Stimulated activated CD8-positive, alpha-beta memory T cell treated with anti-CD3 and anti-CD28 coated beads, Interleukin-12 subunit alpha, Interleukin-12 subunit beta, amount 100 ng/mL, for 1 hour (primary cell): ENCODE measurements at places on chromosomes 2 and 18.

- no peak for DNase-seq
These were observed 102.3 kb downstream of the TCF4 start for GRCh38 chr18:55485666-55486065.

- DNase-seq = no peak
These were observed 130.6 kb upstream of the DNAJC10 start for GRCh38 chr2:182585430-182585829.

DNA sequence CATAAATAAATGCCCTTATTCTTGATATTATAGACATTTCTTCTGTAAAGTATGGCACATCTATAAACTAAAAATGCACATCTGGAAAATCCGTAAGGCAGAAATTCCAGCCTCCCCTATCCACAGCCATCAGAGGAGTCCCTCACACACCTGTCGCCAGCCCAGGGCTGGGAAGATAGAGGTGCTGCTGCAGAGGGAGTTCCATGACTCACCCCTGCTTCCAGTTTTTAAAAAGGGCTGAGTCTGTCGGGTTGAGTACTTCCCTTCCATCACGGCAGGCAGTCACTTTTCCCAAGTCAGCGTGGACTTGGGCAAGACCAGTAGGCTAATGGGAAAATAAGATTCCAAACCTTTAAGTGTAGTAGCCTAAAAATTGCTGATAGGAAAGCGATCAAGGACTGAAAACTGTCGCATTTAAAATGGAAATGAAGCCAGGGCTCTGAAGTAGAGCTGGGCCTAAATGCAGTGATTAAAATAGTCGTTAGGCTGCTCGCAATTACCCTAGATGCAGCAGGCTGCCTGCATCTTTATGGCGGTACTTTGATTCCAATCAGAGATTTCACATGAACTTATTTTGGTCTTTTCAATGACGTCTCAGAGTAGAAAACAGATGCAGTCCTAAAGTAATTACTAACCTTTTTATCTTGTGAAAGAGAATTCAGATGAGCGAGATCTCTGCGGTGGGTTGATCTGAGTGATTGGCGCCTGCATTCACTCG lies 280.5 kb downstream of the AGAP1 start:
- DNase-seq = no peak

DNA sequence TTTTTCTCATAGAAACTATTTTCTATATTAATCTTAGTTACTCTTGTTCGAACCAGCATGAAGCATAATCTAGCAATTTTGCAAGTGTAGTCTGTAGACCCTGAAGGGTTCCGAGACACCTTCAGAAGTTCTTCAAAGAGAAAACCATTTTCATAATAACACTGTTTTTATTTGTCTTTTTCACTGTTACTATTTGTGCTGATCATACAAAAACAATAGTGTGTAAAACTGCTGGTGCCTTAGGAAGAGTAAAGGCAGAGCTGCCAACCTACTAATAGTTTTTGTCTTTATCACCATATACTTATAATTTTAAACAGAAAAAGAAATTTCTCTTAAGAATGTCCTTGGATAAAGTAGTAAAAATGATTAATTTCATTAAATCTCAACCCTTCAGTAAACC lies 218.9 kb downstream of the ZNF385B start:
- DNase-seq = no peak

GRCh38 chr2:222142027-222142426 lies 156.8 kb downstream of the PAX3 start:
- no peak for DNase-seq

DNA sequence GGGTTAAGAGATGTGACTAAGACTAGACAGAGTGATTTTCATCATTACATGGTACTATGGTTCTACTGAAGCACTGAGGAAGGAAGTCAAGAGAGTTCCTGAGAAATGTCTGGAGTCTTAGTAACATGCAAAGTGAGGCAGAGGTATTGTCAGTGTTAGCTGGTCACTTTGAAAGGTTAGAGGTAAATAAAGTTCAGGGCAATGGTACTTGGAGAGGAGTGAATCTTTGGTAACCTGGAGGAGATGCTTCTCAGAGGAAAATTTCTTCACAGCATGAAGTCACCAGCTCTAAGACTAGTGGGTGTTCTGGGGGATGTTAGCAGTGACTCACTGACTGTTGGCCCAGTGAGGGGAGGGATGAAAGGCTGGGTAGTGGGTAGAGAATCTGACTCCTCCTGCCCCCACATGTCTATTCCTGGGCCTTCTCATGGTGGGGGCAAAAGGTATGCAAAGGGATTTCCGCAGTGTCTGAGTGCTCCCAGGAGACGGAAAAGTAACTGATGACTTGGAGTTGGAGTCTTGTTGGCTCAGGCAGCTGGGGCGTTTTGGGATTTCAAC lies 23.3 kb upstream of the IL1RN start:
- DNase-seq = no peak

DNA sequence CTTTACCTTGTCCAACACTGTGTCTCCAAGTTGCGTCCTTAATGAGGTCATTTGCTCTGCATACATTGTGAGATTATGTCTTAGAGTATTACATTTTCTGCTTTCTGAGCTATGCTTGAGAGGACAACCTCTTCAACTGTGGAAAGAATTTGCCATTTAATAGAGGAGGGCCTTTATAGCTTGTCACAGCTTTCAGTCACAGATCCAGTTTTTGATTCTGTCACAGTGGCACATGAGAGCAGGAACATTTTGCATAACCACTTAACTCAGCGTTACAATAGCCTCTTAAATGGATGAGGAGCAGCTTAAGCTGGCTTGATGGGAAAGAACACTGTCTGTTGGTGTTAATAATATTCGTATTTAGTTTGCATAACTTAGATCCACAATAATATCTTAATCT lies 63.0 kb downstream of the RHBDD1 start:
- no peak for DNase-seq

DNA sequence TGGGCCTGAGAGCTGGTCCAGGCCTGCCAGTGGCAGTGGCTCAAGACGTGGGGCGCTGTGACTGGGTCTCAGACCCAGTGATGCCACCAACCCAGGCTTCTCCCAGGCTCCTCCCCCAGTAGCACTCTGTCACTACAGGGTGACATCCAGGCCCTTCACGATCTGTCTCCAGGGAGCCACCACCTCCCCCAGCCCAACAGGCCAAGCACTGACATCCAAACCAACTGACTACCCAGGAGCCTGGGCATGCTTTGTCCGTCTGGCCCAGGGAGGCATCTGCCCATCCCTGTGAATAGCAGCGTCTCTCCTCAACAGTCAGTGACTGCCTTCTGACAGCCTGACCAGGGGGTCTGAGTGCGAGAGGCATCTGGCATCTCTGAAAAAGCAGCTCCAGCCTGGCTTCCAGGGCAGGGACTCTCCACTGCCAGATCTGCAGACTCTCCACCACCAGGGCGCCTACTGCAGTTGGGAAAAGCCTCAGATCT lies 13.0 kb downstream of the TEX44 start:
- DNase-seq = no peak

GRCh38 chr2:99899882-99900281 lies 242.5 kb downstream of the AFF3 start:
- no peak for DNase-seq

- no peak for DNase-seq
These were observed 48.0 kb downstream of the NAB1 start for GRCh38 chr2:190696792-190697398.

DNA sequence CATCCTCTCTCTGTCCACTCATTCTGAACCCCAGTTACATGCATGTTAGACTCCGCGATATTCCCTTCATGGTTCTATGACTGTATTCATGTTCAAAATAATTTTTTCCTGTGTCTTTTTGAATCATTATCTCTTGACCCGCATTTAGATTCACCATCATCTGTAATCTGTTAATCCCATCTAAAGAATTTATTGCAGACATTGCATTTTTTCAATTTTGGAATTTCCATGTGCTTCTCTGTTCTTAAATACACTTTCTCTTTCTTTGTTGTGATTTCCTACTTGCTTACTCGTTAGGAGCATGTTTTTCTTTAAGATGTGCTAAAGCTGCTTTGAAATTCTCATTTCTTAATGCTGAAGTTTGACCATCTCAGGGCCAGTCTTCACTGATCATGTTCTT lies 122.2 kb downstream of the ATP9B start:
- DNase-seq = no peak

- DNase-seq = no peak
These were observed 823.1 kb downstream of the EPHA4 start for GRCh38 chr2:220748875-220749479.

DNA sequence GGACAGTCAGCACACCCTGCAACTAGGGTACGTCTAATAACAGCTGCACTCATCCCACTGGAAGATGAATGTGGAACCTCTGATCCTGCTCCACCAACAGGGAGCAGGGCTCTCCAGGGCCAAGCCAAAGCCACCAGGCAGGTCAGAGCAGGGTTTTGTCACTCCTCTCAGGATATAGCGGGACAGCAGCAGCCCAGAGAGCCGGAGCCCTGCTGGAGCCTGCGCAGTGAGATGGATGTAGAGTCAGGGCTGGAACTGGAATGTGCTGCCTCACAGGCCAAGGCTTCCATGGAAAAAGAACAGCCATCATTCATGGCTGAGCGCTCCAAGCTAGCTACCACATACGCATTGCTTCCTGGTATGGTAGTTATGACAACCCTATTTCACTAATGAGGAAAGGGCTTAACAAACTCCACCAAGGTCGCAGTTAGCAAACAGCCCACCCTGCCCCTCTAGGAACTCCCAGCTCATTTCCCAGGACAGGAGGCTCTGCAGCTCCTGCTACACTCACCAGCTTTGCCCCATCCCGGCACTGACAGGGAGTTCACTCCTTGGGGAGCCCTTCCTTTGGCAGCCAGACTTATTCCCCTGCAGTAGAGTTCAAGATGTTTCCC lies 85.2 kb downstream of the HS1BP3 start:
- no peak for DNase-seq

- DNase-seq = no peak
These were observed 135.9 kb downstream of the PRPF40A start for GRCh38 chr2:152581360-152581759.

GRCh38 chr2:42324949-42325348 lies 36.1 kb downstream of the COX7A2L start:
- DNase-seq = no peak

DNA sequence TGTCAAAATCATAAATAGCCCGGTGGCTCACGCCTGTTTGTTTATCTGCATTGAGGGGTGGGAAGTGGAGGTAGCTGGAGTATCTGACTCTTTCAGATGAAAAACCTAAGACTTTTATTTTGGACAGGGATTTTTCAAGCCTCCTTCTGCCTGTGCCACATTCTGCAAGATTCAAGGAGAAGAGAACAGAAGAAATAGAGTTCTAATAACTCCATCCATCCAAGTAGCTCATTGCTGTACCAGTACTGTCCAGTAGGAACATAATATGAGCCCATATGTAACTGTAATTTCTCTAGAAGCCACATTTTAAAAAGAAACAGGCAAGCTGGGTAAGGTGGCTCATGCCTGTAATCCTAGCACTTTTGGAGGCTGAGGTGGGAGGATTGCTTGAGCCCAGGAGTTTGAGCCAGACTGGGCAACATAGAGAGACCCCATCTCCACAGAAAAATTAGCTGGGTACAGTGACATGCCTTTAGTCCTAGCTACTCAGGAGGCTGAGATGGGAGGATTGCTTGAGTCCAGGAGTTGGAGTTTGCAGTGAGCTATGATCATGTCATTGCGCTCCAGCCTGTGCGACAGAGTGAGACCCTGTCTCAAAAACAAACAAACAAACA lies 35.4 kb upstream of the NT5DC4 start:
- no peak for DNase-seq

GRCh38 chr2:137420744-137421143 lies 543.5 kb upstream of the HNMT start:
- no peak for DNase-seq

DNA sequence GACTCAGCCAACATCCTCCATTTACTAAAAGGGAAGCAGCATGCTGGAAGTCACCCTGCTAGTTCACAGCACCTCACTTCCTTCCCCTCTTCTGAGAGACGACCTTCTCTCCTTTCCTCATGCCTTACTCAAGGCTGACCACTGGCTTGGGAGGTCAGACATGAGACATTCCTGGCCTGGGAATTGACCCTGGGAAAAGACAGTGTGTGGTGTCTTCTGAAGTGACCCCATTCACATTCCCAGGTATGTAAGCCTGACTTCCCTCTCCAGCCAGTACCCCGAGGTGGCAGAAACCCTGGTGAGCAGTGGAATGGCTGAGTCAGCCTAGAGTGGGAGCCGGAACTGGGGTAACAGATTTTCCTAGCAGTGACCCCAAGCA lies 92.4 kb downstream of the PLB1 start:
- DNase-seq = no peak

GRCh38 chr2:27303093-27304025 lies 4.9 kb downstream of the UCN start:
- peak; percentile 23 for DNase-seq

DNA sequence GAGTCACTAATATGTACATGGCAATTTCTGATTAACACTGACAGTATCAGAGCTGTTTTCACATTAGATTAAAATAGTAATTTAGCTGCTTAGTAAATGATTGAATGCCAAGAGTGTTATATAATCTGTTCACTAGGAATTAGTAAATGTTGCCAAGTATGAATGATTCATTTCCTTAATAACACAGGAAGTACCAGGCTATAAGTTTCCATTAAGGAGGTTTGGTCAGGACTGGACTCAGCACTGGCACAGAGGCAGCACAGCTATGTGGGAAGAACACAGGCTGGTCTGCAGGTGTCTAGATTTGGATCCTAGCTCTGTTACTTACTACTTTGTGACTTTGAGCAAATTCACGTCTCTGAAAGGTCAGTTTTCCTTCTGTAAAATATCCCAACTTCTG lies 97.2 kb downstream of the TDRD15 start:
- no peak for DNase-seq

DNA sequence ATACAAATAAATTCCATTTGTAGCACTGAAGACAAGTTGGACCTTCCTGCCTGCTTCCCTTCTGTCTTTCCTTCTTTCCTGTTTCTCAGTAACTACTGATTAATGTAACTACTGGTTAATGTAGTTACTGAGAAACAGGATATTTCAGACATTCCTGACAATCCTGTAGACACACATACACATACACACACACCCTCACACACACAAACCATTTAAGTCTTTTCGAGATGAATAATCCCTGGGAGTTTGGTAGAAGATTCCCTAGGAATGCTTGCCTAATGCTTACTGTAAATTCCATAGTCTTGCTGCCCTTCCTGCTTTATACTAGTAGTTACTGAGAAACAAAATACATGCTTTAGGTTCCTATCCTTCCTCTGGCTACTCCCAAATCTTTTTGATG lies 83.9 kb downstream of the PIK3C3 start:
- no peak for DNase-seq

DNA sequence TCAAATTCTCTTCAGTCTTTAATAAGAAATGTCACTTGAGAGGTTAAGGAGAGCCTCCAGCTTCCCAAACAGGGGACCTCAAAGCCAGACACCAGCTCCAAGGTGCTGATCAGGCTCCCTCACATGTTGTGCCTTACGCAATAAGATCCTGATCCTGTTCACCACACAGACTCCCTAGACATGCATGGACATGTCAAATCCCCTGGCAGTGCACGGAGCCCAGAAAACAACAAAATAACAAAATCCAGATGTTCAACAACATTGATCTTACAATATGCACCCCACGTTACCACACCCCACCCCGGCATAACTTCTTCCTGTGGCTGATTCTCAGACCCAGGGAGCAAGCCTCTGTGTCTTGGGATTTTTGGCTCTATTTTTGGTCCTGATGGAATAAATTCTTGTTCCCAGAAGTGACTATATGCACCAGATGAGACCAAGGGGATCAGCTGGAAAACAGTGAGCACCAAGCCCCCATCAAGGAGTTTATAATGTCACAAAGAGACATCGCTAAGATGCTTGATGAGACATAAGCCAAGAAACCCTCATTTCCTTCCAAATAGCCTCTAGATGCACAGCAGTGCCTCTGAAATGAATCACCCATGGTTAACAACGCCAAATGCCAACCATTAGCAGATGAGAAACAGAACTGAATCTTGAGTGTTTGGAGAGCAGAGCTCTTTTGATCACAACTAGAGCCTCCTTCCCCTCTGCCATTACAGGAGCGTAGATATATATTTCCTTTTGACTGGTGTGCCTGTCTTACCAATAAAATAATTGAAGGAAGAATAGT lies 198.2 kb downstream of the PRKCE start:
- DNase-seq = no peak
